HepG2 (cell line): ENCODE measurements at places on chromosomes 2 and 18. TPM values are rescaled to one million over a fixed set of nuclear protein-coding genes. Genes with fewer than 3 reads are reported as not detected.

Gene EVX2
- total RNA-seq, result not detected in 2 replicates

GRCh38 chr2:104758199-104758620 is 95.7 kb upstream of the POU3F3 start:
- no peaks in the 10 kb centered on the region for H3K4me1 ChIP-seq
- H3K27me3 ChIP-seq, result peaks cover 6% of the 10 kb centered on the region
- no peak for DNase-seq
- H3K4me3 ChIP-seq, result no peak overlapping the region
- no peak overlapping the region for H3K27ac ChIP-seq

DNA sequence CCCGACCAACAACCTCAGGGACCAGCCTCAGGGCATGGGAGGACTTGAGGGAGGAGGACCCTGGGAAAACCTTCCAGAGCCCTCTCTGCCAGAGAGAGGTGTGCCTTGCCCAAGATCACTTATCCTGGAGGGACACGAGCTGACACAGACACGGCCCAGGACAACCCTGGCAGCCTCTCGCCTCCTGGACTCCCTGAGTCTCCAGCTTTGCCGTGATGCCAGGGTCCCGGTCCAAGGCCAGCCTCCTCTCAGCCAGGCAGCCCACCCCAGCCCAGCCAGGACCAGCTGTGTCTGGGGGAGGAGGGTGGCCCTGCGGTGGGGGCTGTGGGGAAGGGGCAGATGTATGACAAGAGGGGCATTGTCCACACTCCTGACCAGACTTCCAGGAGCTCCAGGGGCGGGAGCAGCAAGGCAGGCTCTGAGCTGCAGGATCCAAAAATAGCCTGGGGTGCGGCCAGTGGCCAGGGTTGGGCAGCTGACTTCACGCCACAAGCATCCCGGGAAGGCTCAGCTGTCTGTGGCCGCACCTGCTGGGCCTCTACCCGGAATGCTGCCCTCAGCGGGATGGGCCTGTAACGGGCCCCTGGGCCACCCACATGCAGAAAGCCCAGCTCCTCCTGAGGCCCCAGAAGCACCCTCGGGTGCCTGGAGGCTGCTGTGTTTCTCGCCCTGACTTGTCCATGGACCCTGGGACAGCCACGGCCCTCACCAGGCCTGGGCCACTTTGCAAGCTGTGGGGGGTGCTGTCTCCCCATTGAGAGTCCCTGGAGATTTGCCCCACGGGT is 65.5 kb upstream of the GPC1 start:
- no peak overlapping the region for H3K4me3 ChIP-seq
- no peak overlapping the region for H3K27ac ChIP-seq
- H3K4me1 ChIP-seq, result peaks cover 14% of the 10 kb centered on the region
- peaks cover 76% of the 10 kb centered on the region for H3K27me3 ChIP-seq

DNA sequence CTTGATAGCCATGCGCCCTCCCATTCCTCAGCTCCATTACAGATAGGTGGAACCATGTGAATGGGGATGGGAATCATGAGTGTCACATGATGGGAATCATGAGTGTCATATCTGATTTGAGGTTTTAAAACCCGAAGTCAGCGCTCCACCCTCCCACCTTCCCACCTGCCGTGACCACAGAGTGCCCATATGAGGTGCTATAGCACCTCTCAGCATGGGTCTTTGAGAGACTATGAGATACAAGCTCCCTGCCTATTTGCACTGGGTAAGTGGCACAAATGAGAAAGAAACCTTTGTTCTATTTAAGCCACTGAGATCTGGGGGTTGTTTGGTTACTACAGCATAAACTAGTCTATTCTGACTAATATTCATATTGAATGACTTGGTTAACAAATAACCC is 78.5 kb upstream of the PTPRM start:
- H3K36me3 ChIP-seq, result no peaks in the 10 kb centered on the region
- DNase-seq, result no peak
- H3K27ac ChIP-seq, result no peak overlapping the region
- no peaks in the 10 kb centered on the region for H3K4me1 ChIP-seq
- H3K27me3 ChIP-seq, result no peaks in the 10 kb centered on the region; the same call in 1 of the 2 replicates

GRCh38 chr18:63963615-63964256 is 6.1 kb upstream of the SERPINB8 start:
- H3K27me3 ChIP-seq, result no peaks in the 10 kb centered on the region
- peak; percentile 55 for DNase-seq
- H3K27ac ChIP-seq, result no peak overlapping the region
- no peaks in the 10 kb centered on the region for H3K36me3 ChIP-seq

GRCh38 chr2:23692263-23692662 is 234.7 kb downstream of the ATAD2B start:
- H3K27me3 ChIP-seq, result no peaks in the 10 kb centered on the region
- no peak for DNase-seq
- no peaks in the 10 kb centered on the region for H3K4me1 ChIP-seq
- no peak overlapping the region for H3K4me3 ChIP-seq
- H3K27ac ChIP-seq, result no peak overlapping the region

- H3K27ac ChIP-seq, result no peak overlapping the region
- peaks cover 71% of the 10 kb centered on the region for H3K4me1 ChIP-seq
- no peaks in the 10 kb centered on the region for H3K27me3 ChIP-seq
- H3K4me3 ChIP-seq, result no peak overlapping the region
- DNase-seq, result no peak
These were observed 32.1 kb upstream of the DPP4 start for GRCh38 chr2:162106146-162106551.

- no peak overlapping the region for H3K27ac ChIP-seq
- no peak overlapping the region for H3K4me3 ChIP-seq
- DNase-seq, result no peak
- H3K36me3 ChIP-seq, result no peaks in the 10 kb centered on the region
- H3K27me3 ChIP-seq, result no peaks in the 10 kb centered on the region
These were observed 11.5 kb upstream of the FEZ2 start for GRCh38 chr2:36609507-36609906.

DNA sequence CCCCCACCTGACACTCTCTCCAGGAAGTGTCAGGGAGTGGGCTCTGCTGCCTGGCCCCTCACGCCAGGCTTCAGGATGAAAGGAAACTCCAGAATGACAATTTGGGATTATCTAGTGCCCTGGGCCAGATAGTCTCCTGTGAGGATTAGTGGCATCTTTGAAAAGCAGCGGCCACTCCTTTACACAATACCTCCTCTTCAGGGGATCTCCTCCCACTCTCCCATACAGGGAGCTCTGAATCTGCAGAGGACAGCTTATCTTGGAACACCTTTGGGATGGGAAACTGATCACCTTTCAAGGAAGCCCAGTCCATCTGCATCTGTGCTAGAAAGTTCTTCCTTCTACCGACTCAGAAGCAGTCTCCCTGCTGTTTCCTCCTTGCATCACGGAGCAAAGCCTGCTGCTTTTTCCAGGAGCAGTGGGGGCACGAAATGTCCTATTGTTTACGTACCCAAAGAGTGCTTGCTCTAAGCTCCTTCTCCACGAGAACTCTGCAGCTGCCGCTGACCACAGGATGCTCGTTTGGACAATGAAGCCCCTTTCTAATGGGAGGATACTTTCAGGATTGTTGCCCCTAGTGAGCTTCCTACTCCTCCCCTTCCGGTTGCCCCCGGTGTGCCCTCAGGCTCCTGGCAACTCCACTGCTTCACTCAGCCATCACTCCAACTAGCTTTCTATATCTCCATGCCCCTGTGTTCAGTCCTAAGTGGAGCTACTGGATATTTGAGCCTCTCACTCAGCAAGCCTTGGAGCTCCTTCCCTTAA is 31.5 kb downstream of the SIX3 start:
- H3K4me1 ChIP-seq, result no peaks in the 10 kb centered on the region
- H3K27ac ChIP-seq, result no peak overlapping the region
- peaks cover 1% of the 10 kb centered on the region; the same call in 1 of the 2 replicates for H3K27me3 ChIP-seq
- no peak for DNase-seq
- no peaks in the 10 kb centered on the region for H3K36me3 ChIP-seq
- no peak overlapping the region for H3K4me3 ChIP-seq

DNA sequence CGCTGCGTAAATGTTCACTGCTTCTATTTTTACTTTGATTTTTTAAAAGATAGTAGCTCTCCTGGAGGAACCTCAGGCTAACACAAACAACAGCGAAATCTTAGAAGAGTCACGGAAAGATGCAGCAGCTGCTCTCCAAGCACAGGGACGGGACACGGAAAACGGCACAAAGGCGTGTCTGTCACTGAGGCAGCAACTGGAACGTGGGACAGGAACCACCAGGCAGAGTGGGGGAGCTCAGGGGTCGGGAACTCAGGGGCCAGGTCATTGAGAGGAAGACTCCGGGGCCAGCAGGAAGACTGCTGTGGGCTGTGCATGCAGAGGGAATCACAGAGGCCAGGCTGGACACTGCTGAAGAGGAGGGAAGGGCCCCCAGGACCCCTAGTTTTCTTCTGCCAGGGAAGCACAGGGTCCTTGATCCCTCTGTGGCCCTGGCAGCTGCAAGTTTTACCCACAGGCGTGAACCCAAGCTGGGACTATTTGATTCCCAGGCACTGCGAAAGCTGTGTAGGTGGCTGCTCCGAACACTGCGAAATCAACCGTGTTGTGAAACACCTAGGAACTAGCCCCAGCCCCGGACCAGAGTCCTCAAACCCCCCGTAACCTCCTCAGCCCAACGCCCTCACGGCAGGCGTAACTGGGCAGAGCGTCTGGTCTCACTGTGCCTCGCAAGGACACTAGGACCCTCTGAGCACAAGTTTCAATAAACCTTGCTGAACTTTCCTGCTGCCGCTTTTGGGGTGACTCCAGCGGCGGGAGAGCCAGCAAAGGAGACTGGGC is 263.0 kb downstream of the EIPR1 start:
- H3K27me3 ChIP-seq, result no peaks in the 10 kb centered on the region
- no peak overlapping the region for H3K4me3 ChIP-seq
- no peak overlapping the region for H3K27ac ChIP-seq
- H3K4me1 ChIP-seq, result no peaks in the 10 kb centered on the region
- DNase-seq, result no peak

DNA sequence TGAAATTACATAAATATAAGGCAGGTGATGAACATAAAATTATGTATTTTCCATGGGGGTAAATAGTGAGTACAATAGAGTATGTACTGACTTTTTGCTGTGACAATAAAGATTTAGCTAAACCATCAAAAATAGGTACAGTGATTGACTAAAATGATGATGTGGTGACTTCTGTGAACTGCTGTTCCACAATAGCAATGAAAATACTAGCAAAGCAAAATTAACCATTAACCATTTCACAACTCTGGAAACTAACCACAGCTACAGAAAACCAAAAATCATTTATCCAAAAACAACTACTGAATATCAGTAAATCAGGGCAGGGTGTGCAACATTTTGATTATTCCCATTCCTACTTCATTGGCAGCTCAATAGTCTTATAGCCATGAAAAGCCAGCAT is 161.4 kb upstream of the GYPC start:
- no peak overlapping the region for H3K4me3 ChIP-seq
- H3K36me3 ChIP-seq, result no peaks in the 10 kb centered on the region
- no peak for DNase-seq
- no peaks in the 10 kb centered on the region for H3K4me1 ChIP-seq
- H3K27me3 ChIP-seq, result no peaks in the 10 kb centered on the region; the same call in 1 of the 2 replicates

DNA sequence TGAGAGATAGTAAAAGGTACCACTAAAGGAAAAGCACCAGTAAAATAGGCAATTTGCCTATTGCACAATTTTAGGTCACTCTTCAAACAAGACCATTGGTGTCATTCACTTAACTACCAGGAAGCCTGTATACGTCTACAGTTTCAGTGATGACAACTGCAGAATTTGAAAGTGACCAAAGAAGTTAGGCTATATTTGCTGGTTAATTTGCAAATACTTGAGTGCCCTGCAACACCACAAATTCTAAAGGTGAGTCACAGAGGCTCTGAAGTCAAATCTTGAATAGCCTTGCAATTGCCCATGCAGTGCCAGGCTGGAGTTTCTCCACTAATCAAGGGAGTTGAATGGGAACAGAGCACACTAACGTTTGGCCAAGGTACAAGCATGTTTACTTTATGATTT is 128.7 kb upstream of the CCDC68 start:
- no peak for DNase-seq
- H3K36me3 ChIP-seq, result no peaks in the 10 kb centered on the region
- no peaks in the 10 kb centered on the region for H3K27me3 ChIP-seq
- H3K27ac ChIP-seq, result no peak overlapping the region

- H3K4me1 ChIP-seq, result peaks cover 19% of the 10 kb centered on the region
- no peak overlapping the region for H3K27ac ChIP-seq
These were observed 59.0 kb upstream of the UPP2 start for GRCh38 chr2:158042666-158043065.

DNA sequence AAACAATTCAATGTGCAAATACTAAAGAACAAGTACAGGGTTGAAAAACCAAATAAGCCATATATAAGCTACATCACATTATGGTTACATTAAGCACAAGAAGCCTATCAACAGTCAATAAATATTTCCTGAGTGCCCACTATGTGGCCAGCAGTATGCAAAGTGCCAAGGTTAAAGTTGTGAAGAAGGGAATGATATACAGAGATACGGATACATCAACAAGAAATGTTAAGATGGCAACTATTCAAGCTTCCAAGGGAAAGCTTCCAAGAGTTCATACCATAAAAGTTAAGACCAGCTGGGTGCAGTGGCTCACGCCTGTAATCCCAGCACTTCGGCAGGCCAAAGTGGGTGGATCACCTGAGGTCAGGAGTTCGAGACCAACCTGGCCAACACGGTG is 14.0 kb downstream of the DYM start:
- H3K27ac ChIP-seq, result no peak overlapping the region
- H3K27me3 ChIP-seq, result no peaks in the 10 kb centered on the region
- no peaks in the 10 kb centered on the region for H3K36me3 ChIP-seq

DNA sequence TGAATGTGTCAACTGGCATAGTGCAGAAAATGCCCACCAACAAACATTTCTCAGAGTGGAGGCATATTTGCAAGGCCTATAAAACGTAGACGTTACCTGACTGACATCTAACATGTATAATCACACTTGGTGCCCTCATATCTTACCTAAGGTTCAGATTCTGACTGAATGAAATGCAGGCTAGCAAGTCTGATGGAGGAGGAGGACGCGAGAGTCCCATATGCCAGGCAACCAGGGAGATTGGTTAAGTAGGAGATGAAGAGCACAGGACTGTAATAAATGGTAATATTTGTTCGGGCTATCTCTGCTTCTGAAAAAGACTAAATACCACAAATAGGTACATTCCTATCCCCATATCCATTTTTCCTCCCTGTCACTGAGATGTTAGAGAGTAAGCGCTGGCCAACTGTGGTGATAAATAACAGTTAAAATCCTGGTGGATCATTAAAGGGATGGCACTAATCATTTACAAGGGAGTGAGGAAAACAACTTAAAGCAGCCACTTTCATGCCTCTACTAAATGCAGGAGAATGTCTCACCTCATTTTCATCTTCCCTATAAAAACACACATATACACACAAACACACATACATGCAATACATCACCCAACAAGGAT is 217.2 kb downstream of the TMEM163 start:
- no peak overlapping the region for H3K4me3 ChIP-seq
- no peak overlapping the region for H3K27ac ChIP-seq
- no peaks in the 10 kb centered on the region for H3K4me1 ChIP-seq
- DNase-seq, result no peak
- H3K36me3 ChIP-seq, result no peaks in the 10 kb centered on the region

- no peaks in the 10 kb centered on the region for H3K36me3 ChIP-seq
- DNase-seq, result no peak
- H3K4me1 ChIP-seq, result peaks cover 13% of the 10 kb centered on the region
These were observed 103.1 kb downstream of the RTN4 start for GRCh38 chr2:54947136-54947535.
